ENCODE measurements at places on chromosomes 7 and 10.
A peak's percentile ranks its signal among the peaks of the same experiment; 100 is the strongest.

DNA sequence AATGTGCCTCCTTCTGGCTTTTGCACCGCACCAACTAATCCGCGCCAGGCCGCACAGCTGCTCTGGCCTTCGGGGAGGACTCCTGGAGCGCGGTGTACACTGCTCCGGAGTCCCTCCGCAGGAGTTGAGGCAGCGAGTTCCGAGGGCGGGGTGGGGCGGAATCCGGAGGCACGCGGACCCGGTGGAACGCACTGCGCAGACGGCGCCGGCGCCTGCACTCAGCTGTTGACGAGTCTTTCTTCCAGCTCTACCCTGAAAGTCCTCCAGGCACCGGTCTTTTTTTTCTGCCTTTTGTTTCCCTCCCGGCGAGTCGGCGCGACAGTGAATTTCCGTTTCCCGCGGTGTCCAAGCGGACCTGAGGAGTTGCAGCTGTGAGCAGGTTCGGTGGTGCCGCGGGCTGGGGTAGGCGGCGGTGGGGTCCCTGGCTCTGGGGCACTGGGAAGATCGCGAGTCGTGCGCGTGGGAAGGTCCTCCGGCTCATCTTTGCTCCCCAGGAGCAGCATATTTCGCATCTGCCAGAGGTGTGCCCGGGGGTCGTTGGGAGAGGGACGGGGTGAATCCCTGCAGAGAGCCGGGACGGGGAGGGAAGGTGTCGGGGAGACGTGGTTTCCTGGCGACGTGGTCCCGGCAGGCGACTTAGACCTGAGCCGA lies 44.1 kb downstream of the SFTPD start:
- peak; percentile 24 for DNase-seq

GRCh38 chr10:1154531-1155295 lies 98.5 kb downstream of the WDR37 start:
- no peak for DNase-seq

- no peak for DNase-seq
Measured at GRCh38 chr10:69202332-69202731, 17.8 kb upstream of the HKDC1 start.

GRCh38 chr7:21198921-21199320 lies 229.0 kb upstream of the SP4 start:
- DNase-seq: no peak

DNA sequence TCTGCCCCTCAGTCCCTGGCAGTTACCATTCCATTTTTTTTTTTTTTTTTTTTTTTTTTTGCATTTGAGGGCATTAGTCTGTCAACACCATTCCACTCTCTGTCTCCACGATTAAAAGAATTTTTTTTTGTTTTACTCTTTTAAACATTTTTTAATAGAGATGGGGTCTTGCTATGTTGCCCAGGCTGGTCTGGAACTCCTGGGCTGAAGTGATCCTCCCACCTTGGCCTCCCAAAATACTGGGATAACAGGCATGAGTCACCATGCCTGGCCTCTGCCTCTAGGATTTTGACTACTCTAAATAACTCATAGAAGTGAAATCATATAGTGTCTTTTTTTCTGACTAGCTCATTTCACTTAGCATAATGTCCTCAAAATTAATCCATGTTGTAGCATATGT lies 16.5 kb upstream of the CLDN3 start:
- no peak for DNase-seq

DNA sequence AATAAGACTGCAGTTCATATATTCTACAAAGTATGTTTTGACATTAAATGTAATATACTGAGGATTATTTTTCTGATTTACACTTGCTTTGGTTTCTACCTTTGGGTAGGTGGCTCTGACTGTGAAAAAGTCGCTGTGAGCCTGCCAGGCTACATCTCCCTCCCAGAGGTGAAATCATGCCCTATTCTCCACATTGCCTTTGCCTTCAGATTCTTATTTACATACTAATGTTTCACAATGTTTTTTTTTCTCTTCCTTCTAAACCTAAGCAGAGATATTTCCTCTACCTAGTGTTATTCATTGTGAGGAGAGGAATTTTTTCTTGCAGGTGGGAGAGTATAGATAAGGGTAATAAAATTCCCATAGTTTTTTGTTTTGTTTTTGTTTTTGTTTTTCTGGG lies 111.5 kb upstream of the ANTXRL start:
- DNase-seq: no peak

DNA sequence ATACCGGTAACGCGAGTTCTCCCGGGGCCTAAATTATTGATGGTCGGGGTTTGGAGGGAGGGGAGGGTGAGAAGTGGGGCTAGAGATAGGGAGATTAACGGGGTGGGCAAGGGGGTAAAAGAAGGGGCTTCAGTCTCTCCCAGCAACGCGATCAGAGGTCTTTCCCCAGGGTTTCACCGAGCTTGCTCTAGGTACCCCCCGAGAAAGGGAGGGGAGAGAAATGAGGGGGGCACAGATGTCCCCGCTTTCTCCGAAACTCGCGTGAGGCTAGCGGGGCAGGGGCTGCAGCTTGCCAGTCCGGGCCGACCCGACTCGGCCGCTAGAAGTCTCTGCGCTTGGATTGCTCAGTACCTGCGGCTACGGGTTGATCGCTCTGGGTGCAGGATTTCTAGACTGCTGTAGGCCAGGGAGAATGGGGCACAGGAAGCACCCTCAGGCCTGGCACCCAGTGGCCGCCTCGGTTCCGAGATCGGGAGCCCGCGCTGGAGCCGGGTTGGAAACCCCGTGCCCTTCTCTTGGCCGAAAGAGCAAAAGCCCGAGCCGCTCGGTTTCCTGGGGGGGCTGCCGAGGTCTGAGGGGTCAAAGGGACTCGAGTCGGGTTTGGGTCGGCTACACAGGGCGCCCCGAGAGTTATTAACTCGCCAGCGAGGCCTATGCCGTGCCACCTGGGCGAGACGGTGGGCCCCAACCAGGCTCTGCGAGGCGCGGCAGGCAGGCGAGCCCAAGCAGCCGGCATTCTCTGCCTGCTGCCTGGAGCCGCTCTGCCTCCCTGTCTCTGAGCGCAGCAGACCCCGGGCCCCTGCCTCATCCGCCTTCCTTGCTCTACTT lies 3.1 kb downstream of the PAX2 start:
- no peak for DNase-seq

DNA sequence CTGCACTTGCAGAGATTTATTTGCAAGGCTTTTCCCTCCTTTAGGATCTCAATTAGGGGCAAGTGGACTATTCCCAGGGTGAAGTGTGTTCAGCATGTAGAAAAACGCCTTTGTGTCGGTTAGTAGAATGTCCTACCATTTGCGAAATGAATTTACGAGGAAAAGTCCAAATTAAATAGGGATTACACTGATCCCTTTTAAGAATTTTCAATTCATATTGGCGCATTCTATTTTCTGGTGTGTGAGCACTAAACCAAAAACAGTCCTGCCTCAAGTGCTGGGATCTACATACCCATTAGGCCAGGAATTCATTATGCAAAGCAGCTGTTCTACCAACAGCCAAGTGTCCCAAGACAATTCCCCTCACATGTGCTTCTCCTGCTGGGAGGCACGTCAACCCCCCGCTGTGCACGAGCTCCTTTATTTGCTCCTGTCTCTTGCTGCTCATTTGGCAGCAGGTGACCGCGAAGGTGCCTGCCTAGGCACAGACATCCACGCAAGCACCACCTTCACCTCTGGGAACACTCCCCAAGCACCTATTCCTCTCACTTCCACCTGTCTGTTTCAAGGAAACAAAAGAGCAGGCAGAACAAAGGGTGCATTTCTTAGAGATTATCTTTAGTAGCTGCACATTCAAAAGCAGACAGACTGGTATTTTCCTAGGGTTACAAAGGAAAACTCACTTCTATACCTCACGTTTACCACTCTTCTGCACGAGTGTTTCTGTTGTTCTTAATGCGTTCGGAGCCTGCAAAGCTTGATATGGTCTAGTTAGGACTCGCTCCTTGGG lies 134.6 kb upstream of the FGFR2 start:
- no peak for DNase-seq

DNA sequence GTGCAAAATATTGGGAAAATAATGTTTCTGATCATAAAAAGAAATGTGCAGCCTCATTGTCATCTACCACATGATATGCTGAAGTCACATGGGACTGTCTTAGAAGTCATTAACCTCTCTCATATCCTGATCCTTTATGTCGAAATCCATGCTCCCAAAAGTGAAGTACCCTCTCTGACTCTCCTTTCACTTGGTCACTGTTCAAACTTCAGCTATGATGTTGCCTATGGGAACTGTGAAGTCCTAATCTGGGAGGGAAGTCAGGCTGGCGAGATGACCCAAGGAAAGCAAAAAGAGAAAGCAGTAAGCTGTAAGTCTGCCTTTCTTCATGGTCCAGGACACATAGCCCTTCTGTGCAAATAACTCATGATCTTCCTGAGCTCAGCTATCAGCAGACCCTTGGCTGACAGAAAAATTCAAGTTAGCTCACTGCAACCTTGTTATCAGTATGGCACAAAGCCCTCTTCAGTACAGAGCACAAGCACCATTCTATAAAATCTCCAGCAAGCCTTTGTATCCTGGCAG lies 29.5 kb downstream of the WASL start:
- DNase-seq: no peak
